Thyroid gland (tissue), 4 donors: ENCODE measurements at places on chromosomes 12 and 14.

- no peak for DNase-seq
Observed at GRCh38 chr12:79138872-79139271, 274.3 kb downstream of the SYT1 start.

DNA sequence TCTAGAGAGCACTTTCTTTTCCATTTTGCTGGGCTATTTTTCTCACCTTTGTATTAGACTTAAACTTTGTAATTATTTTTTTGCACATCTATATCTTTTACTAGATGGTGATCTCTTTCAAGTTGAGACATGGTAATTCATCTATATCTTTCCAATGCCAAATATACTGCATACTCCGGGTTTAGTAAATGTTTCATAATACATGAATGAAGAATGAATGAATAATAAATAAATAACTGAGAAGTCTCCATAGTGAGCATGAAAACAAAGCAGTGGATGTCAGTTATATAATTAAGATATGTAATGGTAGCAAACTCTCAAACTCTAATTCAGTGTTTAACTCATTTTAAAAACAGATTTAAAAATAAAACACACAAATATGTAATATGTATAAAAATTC is 342.5 kb upstream of the KITLG start:
- no peak for DNase-seq

DNA sequence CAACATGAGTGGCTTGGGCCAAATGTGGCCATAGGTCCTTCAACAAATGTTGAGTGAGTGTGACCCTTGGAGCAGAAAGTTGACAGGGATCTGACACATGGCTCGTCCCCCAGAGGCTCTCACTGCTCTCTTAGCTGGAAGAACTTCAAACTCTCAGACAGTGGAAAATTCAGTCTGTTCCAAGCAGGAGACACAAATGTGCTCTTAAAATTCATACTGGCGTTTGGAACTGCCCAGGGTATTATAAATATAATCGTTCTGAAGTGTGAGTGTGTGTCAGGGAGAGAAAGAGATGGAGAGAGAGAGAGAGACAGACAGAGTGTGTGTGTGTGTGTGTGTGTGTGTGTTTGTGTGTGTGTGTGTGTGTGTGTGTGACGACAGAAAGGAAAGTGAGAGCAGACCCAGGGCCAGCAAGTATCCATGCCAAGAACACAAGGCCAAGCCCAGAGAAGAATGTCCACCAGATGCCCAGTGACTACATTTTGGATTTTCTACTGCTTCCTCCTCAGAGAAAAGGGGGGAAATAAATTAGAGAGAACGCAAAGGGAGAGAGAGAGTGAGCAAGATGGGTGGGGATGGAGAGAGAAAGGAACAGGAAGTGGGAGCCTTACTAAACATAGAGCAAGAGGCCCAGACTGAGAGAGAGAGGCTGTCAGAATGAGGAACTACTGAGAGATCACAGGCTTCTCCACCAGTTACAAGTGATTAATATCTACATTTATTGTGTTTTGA is 193.6 kb upstream of the NUDT4 start:
- DNase-seq: peak; percentile 55

DNA sequence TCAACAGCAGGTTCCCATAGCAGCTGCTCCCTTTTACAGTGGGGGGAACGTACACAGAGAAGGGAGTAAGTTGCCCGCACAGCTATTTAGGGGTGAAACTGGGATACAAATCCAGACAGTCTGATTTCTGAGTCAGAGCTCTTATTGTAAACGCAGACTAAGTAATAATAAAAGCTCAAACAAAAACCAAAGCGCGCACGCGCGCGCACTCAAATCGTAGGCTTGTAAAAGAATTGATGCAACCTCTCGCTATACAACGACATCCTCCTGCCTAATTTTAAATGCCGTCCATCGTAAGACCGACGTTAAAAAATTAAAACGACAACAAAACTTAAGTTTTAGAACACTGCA is 747 bp upstream of the DACT1 start:
- DNase-seq: peak; percentile 40

- DNase-seq: peak; percentile 81
Observed at GRCh38 chr12:67911275-67911600, 78.0 kb upstream of the IFNG-AS1 start.

- no peak for DNase-seq
Observed at GRCh38 chr12:117052386-117053049, 46.7 kb downstream of the TESC start.

GRCh38 chr14:31419967-31420318 is 407 bp downstream of the HEATR5A start:
- DNase-seq: peak; percentile 83

- DNase-seq: peak; percentile 74
Observed at GRCh38 chr14:75200451-75200850, 24.0 kb upstream of the TMED10 start.

DNA sequence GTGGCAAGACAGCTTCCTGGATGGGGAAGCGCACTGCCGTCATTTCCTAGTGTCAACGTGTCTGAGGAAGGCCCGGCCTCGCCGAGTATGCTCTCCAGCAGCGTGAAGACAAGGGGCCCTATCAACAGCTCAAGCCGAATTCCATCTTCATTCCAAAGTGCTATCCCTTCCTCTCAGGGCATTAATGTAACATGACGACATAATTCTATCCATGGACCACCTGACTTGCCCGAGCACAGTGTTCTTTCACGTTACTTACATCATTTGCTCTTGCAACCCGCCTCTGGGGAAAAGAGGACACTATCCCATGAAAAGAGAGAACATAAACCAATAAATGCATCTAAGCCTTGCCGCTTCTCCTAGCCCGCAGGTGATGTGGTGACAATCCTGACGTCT is 22.9 kb downstream of the CCDC92 start:
- DNase-seq: no peak

DNA sequence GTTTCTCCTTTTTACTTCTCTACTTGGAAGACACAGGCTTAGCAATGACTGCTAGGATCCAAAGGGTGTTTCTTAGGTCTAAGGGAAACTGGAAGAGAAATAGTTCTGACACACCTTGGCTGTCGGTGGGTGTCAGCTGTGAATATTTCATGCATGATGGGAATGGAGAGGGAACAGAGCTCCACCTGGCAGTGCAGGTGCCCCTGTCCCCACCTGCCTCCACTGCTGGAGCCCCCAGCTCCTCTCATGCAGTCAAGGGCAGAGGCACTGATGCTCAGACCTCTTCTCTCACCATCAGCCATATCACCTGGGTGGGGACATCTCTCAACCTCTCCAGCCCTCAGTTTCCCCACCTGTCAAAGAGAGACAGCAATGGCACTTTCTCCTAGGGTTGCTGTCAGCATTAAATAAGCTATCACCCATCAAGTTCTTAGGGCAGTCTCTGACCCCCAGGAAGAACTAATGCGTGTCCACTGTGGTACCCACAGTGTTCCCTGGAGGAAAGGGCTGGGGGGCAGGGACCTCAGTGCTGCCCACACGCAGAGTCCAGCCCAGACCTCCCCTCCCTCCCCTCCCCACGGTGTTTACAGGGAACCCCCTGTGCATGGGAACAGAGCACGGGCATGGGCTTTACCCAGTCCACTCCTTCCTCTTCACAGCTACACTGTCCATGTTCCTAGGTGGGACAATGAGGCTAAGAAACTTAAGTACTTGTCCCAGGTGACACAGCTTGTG is 69.1 kb downstream of the C14orf132 start:
- DNase-seq: no peak

DNA sequence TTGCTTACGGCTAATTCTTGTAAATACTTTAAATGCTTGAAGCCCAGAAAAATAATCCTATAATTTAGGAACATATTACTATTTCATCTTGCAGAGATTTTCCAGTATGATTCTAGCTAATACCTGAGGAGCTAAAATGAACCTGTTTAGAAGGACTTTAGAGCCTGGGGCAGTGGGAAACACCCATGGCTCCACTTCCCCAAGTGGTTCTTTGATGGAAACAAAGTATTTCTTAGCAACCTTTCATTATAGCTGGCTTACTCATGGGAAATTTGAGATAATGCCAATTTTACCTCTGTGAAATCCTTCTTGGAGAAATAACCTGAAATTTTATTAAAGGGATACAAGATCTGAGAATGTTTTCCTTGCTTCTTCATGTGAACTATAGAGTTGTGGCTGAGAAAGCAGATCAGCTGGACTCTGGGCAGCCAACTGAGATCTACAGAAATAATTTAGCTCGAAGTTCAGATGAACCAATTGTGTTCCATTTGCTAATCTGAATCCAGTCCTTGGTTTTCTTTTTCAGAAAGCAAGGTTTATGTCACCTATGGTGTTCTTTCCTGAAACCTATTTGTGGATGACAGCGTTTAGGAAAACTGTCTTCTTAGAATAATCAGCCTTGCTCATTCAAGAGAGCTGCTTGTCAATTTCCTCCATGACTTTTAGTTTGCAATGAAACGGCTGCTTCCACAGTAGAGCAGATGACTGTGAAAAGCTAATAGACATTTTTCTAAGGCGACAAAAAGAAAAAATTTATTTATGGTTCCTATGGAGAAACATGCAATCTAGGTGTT is 141.8 kb upstream of the CPM start:
- DNase-seq: no peak

GRCh38 chr12:103011974-103012763 is 54.7 kb downstream of the ASCL1 start:
- DNase-seq: no peak

GRCh38 chr14:71566276-71566675 is 366.0 kb upstream of the RGS6 start:
- no peak for DNase-seq

DNA sequence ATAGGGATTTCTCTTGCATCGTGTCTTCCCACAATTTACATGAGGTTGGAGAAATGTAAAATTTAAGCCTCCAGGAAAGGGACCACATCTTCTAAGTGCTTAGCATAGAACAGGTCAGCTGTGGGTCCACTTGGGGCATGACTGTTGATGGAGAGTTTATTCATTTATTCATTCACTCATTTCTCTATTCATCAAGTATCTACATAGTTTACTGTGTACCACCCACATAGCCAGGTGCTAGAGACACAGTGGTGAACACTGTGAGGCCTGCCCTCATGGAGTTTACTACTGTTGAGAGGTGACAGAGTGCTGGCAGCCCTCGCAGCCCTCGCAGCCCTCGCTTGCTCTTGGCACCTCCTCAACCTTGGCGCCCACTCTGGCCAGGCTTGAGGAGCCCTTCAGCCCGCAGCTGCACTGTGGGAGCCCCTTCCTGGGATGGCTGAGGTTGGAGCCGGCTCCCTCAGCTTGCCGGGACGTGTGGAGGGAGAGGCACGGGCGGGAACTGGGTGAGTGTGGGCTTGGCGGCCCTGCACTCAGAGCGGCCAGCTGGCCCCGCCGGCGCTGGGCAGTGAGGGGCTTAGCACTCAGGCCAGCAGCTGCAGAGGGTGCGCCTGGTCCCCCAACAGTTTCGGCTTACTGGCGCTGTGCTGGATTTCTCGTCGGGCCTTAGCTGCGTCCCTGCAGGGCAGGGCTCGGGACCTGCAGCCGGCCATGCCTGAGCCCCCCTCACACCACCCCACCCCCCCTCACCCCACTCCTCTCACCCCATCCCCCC is 1.7 kb upstream of the JPH4 start:
- DNase-seq: no peak

GRCh38 chr14:31377433-31377832 is 42.9 kb downstream of the HEATR5A start:
- DNase-seq: no peak

DNA sequence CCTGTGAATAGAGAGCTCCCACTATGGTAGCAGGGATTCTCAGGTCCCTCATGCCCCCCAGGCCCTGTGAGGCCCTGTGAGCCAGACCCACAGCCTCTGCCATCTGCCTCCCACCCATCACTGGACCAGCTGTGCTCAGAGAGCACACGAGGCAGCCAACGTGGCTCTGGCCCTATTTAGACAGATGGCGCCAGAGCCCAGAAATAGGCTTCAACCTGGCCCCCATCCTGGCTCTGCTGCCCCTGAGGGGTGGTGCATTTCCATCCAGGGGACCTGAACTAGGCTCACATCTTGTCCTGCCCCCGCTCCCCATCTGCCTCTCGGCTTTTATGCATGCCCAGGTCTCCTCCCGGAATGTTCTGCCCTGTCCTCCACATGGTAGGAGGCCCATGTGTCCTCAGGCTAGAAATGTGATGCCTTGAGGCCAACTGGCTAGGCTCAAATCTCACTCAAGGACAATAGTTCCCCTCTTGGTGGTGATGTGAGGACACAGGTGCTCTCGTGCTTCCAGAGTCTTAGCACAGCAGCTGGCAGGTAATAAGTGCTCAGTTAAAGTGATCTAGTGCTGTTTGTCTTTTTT is 18.9 kb downstream of the TMEM63C start:
- DNase-seq: no peak

DNA sequence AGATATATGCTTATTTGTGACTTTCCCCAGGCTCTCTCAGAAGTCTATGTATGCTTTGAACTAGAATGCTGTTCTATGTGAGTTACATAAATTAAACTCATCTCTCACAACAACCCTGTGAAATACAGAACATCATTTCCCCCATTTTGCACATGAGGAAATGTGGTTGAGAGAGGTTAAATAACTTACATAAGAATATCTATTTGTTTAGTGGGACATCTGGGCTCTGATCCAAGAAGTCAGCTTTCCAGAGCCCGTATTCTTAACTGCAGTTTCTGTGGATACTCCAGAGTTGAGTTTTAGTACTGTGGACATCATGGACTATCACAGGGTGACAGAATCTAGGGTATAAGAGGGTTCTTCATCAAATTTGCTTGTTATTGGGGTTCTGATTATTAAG is 242.5 kb upstream of the ARHGAP5 start:
- DNase-seq: peak; percentile 7

- no peak for DNase-seq
Observed at GRCh38 chr14:85479306-85479705, 50.6 kb upstream of the FLRT2 start.

DNA sequence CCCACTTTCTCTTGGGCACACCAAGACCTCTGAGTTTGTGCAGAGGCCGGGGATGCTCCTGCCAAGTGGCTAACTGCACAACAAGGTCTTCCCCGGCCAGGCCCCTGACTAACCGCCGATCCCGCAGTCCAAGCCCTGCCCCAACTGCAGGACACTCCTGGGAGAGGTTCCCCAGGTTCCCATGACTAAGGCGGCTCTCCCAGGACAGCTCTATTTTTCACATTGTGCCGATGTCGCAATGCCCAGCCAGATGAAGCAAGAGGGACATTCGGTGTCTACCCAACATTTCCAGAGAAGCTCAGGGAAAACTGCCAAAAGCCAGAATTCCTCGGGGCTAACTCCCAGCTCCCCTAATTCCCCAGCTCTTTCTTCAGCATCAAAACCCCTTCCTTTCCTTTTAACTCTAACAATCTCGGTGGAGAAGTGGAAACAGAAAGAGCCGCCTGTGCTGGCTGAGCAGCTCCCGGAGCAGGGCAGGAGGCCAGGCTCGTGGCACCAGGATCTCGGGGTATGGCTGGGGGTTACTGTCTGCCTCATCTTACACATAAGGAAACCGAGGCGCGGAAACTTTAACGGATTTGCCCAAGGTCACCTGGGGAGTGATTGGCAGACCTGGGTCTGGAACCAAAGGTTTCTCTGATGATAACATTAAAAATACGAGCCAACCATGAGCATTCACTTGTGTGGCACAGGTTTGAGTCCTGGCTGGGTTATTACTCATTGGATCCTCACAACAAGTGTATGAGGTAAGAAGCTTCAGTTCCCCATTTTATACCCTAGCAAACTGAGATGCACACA is 318.2 kb downstream of the BCL11B start:
- peak; percentile 34 for DNase-seq

DNA sequence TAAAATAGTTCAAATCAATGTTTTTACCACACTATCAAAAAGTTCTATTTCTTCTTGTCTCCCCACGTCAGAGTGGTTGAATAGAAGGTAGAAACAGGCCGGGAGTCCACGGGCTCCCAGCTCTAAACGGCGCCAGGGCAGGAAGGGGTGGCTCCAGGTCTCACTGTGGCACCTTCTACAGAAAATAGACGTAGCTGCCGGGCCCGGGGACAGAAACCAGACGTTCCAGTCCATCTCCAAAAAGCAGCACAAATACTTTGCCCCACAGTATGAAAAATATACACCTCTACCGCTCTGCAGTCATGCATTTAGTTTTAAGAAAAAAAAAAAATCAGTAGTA is 30.9 kb downstream of the CCNK start:
- no peak for DNase-seq
